ENCODE measurements at places on chromosomes 6 and 20.
A peak's percentile ranks its signal among the peaks of the same experiment; 100 is the strongest.

DNA sequence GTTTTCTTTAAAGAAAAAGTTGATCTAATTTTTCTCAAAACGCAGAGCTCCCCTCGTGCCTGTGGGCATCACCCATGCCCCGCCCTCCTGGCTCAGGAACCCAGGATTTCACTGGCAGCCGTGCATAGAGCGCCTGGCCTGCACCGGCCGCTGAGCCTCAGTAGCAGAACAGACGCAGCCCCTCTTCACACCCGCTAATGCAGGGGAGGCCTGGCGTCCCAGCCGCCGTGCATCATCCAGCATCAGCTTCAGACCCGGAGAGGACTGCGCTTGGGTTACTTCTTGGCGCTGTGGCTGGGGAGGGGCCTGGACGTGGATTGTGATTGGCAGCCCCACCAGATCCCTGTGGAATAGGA lies 18.1 kb downstream of the RBM38 start:
- no peak for DNase-seq

- DNase-seq, result no peak
Measured at GRCh38 chr6:41475164-41475563, 71.0 kb upstream of the FOXP4 start.

GRCh38 chr20:58760856-58761255 lies 68.3 kb downstream of the NPEPL1 start:
- no peak for DNase-seq

GRCh38 chr6:26045065-26045927 lies 41.9 kb upstream of the HFE start:
- peak; percentile 84 for DNase-seq

DNA sequence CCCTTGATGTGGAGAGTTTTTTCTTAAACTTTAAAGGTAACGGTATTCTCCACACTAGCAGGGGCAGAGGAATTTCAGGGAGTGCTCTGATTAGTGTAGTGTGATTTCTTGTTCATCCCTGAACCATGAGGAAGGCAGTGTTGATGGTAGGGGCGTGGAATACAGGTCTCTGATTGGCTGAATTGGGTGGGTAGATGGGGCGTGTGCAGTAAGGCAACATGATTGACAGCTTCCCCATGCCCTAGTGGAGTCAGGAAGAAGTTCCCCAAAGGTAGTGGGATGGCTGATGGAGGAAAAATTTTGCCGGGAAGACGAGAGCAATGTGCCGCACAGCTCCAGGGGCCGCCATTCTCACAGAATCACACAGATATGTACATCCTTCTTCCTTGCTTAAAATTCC lies 97.4 kb upstream of the SALL4 start:
- no peak for DNase-seq

GRCh38 chr6:6890400-6890858 lies 217.3 kb upstream of the RREB1 start:
- no peak for DNase-seq

DNA sequence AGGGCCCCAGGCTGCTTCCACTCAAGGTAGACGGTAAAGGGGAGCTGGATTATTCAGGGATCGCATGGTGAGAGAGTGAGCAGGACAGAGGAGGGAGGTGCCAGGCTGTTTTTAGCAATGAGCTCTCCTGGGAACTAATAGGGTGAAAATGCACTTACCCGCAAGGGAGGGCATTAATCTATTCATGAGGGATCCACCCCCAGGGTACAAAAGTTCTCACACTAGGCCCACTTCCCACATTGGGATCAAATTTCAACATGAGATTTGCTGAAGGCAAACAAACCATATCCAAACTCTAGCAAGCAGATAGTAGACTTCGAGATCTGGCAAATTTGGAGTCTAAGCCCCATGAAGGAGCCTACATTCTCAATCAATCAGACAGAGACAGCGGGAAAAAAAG lies 408.6 kb downstream of the RNF144B start:
- DNase-seq, result no peak

- no peak for DNase-seq
Measured at GRCh38 chr20:34123309-34123708, 11.3 kb upstream of the EIF2S2 start.

DNA sequence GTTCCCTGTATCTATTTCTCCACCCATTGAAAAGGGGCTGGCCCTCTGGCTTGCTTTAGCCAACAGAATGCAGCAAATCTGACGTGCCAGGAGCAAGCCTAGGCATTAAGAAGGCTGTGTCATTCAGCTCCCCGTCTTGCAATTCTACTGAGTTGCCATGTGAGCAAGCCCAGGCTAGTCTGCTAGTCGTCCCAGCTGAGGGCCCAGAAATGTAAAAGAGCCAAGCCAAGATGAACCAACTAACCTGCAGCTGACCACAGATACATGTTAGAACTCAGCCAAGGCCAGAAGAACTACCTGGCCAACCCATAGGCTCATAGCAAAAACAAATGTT lies 30.1 kb downstream of the PREP start:
- DNase-seq, result no peak

DNA sequence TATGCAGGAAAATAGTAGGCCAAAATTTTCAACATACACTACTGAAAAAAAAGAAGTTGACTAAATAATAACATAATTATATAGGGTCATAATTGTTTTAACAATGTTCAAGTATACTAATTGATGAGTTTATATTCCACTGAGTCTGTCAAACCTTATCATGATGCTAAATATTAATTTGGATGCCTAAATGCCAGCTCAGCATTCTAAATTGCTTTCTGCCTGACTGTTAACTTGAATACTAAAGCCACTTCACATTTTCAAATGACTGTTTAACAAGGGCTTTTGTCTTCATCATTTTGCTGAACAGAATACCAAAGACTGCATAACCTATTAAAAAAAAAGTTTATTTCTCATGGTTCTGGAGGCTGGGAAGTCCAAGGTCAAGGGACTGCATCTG lies 232.8 kb downstream of the DOK5 start:
- DNase-seq, result no peak

DNA sequence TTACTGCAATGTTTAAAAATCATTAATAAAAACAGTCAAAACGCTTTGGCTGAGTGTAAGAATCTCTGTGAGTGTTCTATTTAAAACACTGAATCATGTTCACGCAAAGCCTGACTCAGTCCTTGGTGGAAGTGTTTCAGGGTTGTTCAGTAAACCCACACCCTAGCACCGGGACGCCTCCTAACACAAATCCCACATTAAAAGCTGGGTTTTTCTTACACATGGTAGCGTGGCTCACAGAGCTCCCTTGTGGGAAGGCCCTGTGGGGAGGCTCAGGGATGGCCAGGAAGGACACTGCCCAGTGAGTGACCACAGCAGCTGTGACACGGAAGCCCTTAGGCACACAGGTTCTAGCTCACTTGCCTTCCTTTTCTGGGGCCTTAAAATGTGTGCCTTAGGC lies 80.2 kb downstream of the GMPR start:
- no peak for DNase-seq

- no peak for DNase-seq
Measured at GRCh38 chr20:57559658-57560553, 1.0 kb upstream of the PCK1 start.

DNA sequence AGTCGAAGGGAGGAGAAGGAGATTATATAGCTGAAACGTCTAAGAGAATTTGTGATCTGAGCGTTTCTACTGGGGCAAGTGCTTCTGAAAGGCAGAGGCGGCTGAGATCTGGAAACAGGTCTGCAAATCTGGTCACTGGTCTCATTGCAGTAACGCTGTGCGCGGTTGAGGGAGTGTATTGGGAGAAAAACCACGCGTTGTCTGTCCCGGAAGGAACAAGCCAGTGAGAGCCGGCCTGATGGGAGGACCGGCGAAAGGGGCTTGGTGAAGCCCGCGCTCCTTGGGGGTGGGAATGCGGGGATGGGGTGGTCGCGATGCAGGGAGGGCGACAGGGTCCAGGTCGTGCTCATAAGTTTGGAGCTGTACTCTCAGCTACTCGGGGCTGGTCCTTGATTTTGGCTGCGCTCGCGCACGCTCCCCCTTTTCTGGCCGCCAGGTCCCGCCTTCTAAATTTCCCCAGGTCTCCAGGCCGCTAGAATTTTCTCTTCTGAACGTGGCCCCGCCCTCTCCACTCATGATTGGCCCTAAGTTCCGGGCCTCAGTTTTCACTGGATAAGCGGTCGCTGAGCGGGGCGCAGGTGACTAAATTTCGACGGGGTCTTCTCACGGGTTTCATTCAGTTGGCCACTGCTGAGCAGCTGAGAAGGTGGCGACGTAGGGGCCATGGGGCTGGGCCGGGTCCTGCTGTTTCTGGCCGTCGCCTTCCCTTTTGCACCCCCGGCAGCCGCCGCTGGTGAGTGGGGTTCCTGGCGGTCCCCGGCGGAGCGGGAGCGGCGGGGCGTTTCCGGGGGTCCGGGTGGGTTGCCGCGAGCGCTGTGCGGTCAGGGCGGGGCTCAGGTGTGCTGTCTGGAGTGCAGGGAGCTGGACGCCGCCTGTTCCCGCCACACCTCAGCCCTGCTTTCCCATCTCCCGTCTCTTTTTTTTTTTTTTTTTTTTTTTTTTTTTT lies at the start of gene MICB:
TSS of gene MICB (plus strand) at position 615 of the 946 bp plus-strand sequence. CDS start at position 664, 49 bp downstream.
- DNase-seq, result no peak

DNA sequence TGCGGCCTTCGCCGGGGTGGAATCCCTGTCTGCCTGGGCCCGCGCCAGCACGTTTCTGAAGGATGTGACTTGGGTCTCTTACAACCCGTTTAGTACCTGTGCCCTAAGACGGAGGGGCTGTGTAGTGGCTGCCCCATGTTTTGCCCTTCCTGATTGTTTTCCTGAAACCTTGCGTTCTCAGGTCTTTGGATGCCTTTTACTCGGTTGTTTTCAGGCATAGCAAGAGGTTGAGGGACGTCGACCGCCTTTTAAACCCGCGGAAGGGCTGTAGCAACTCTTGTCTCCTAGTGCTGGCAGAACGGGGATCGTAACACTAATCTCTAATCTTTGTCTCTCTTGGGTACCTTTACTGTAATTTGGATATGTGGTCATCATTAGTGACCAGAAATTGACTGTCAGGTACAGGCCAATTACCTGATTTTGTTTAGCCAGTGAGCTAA lies 706 bp upstream of the NANP start:
- no peak for DNase-seq

- no peak for DNase-seq
Measured at GRCh38 chr6:129793447-129793846, 67.7 kb downstream of the TMEM244 start.

DNA sequence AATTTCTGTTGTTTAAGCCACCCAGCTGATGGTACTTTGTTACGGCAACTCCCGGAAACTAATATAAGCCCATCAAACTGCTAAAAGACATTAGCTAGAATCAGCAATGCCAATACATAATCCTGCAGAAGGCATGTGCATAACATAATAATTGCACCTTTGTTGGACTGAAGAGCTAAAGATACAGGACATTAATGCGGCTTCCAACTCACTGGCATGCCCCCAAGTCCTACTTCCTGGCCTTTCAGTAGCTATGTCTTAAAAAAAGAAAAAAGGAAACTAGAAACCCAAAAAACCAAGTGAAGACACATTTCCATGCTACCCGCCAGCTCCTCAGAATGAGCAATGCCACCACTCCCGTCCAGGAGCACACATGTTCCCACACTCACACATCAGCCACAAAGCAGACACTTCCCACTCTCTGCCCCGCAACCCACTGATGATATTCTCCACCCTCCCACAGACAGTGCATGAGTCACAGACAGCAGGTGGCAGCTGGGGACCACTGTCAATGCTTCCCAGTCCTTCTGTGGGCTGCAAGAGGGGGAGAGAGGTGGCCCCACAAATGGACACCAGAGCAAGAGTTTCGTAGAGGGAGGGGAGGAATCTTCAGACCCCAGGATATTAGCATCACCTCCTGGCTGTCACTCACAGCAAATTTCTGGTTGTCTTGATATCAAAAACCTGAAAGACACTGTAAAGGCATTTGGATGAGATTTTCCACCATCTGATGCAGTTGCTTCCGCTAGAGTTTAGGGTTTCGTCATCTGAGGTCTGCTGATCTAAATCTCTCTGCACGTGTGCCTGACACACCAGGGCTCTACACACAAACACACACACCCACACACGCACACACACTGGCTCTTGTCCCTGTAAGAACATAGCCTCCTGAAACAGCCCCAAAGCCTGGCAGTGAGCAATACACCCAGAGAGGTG lies 32.8 kb downstream of the GFOD1 start:
- no peak for DNase-seq

DNA sequence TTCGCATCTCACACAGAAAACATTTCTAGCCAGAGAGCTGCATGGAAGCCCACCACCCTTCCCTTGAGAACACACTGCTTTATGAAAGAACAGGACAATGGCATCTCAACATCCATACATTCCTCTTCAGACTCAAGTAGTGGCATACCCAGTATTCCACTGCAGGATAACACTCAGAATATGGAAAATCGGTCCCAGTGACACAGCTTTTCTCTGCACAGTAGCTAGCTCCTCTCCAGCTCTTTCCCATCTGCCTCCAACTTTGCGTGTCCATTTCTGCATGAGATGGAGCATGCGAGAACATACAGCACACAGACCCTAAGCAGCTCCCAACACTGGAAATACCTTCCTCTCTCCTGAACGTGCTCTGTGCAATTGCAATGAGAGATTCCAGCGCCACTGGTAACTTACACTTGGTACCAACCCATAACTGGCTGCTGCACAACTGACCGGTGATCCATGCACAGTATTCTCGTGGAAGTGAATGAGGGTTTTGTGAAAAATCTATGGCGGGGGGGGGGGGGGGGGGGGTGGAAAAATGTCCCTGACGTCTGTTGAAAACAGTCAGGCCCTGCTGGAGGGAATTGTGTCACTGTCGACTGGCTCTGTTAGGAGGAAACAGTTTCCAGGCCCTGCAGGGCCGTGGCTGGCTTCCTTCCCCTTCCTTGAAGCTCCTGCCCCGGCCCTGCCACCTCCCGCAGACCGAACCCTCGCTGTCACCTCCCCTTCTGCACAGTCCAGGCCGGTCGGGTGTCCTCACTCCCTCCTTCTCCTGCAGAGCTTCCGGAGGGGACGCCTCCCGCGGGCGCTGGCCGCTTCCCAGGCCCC lies 265.9 kb upstream of the QKI start:
- DNase-seq, result no peak

DNA sequence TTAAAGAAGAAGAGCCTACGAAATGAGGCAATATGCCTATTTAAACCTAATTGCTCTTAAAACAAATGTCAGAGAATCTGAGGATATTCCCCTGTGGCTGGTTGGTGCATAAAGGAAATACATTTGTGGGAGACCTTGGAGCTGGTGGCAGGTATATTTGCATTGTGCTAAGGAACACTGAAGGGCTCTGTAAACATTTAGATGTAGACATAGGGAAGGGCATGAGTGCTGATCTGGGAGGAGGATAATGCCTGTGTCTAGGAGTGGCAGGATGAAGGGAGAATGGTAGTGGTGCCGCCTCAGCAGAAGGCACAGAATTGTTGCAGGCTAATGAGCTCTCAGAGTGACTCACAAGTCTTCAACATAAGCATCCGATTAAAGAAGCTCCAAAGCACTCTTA lies 85.8 kb downstream of the CD164 start:
- peak; percentile 97 for DNase-seq

- DNase-seq, result no peak
Measured at GRCh38 chr6:11491596-11492463, 45.7 kb upstream of the TMEM170B start.

Data from NCI-H187 treated with DMSO at 0.1 percent for 48 hours (cell line).